Caco-2 (cell line): ENCODE measurements at places on chromosomes 6 and 20. TPM values are rescaled to one million over a fixed set of nuclear protein-coding genes. Genes with fewer than 3 reads are reported as not detected.

The GSTA3 gene
- total RNA-seq = not detected in 2 replicates

The NMBR gene
- total RNA-seq = not detected in 2 replicates

The SPATA25 gene
- 6.7 and 7.3 TPM in 2 replicates for total RNA-seq

The LKAAEAR1 gene
- total RNA-seq = not detected in 2 replicates

The MROH8 gene
- total RNA-seq = 1.3 and 2.6 TPM in 2 replicates

The SLC22A2 gene
- total RNA-seq = 0.19 TPM in 1 of 2 replicates, not detected in the other

The TMEM14A gene
- 39.9 and 41.9 TPM in 2 replicates for total RNA-seq

The C20orf141 gene
- not detected in 2 replicates for total RNA-seq

The VGLL2 gene
- not detected in 2 replicates for total RNA-seq

The DEFB128 gene
- not detected in 2 replicates for total RNA-seq

The ADAM33 gene
- total RNA-seq = 0.12 and 0.23 TPM in 2 replicates

The GPANK1 gene
- total RNA-seq = 20.3 TPM in 2 replicates

The PKIB gene
- total RNA-seq = 18.6 and 18.8 TPM in 2 replicates

DNA sequence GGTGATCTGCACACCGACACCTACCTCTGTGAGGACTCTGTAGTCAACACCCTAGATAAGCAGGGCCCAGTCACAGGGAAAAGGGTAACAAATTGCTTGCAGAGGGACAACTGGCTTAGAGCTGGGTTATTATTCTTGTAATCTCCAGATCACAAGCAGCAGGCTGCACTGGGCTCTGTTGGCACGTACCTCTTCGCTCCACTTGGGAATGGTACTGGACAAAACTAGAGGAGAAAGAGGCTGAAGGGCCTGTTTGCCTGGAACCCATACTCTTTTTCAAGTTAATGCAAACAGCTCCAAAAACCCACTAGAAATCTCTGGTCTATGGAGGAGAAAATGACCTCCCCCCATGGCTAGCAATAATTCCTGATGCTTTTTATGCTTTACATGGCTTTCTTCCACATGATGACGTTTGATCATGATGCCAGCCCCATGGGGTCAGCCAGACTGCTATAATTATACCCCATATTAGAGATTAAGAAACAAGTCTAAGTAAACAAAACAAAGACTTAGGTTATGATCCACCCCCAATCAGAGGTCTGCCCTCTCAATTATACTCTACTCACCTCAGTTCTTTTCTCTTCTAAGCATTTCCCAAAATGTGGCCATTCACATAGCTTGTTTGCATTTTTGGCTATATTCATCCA, 190.0 kb downstream of the UNC5CL start:
- no peak for DNase-seq

DNA sequence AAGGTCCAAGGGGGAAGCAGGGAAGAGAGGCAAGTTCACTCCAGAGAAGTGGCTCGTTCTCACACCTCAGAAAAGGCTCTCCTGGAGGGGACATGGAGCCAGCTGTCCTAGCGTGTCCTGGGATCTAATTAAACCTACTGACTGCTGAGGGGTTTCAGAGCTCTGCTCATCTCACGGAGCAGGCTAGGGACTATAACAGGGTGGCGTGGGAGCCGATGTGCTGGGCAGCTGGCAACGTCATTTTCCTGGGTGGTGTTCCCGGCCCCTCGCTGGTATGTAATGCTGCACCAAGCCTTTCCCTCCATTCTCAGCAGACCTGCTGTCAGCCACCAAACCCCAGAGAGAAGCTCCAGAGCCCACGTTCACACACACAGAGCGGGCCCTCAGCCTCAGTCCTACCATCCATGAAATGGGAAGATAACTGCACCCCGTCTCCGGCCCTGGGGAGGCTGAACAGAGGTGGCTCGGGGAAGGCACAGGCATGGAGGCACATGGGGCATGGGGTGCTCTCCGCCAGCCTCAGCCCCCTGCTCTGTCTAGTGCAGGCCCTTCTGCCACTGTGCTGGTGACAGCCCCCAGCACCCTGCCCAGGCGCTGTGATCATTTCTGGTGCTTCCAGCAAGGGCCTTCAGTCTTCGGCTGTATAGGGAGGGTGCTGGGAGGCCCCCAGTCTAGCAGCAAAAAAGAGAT, 1.9 kb downstream of the CST7 start:
- DNase-seq = no peak

GRCh38 chr6:6803180-6803977, 214.9 kb downstream of the LY86 start:
- DNase-seq = peak; percentile 46

- no peak for DNase-seq
Observed at GRCh38 chr6:7264686-7265384, 48.2 kb downstream of the SSR1 start.

DNA sequence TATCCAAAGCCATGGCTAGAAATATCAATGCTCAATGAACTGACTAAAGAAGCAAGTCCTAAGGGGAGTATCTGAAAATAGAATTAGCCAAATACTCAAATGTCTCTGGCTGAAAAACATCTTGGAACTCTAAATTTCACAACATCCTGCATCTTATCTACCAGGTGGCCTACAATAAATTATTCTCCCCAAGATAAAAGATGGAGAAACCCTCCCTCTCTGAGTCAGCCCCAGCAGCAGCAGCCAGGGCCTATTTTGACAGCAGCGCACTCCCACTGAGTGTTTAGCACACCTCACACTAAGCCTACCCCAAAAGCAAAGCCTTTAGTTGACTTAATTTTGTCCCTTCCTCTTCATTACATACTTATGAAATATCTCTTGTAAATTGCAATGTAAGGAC, 5.9 kb downstream of the CALHM6 start:
- DNase-seq = no peak

- no peak for DNase-seq
Observed at GRCh38 chr6:151422981-151423380, 28.9 kb downstream of the RMND1 start.

- no peak for DNase-seq
Observed at GRCh38 chr6:23175391-23175790, 606.0 kb downstream of the HDGFL1 start.

DNA sequence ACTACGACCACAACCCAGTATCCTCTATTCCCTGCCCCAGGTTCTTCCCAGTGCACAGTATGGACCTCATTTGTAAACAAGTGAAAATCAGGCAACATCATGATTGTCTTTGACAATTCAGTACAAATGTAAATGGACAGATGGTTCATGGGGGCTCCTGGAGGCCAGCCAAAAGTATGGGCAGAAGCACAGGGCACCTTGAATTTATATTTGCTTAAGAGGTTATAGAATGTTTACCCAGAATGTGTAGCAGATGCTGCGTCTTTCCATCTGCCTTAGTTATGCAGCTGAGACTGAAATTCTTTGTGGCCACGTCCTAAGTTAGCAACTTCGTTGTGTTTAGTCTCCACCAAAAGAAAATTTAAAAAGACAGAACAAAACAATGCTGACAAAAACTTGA, 559.6 kb upstream of the NRSN1 start:
- no peak for DNase-seq

GRCh38 chr6:123380257-123380656, 256.5 kb downstream of the TRDN start:
- peak; percentile 28 for DNase-seq

- no peak for DNase-seq
Observed at GRCh38 chr6:40280231-40280630, 306.9 kb downstream of the LRFN2 start.

- DNase-seq = no peak
Observed at GRCh38 chr6:136890194-136890839, 31.8 kb upstream of the SLC35D3 start.

DNA sequence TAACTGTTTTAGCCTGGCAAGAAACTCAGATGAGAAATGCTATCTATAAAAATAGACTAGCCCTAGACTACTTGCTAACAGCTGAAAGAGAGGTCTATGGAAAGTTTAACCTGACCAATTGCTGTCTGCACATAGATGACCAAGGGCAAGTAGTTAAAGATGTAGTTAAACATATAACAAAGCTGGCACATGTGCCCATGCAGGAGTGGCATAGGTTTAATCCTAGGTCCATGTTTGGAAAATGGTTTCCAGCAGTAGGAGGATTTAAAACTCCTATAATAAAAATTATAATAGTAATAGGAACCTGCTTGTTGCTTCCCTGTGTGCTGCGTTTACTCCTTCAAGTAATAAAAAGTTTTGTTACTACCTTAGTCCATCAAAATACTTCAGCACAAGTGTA, 51.2 kb upstream of the ADGRF4 start:
- no peak for DNase-seq

GRCh38 chr6:142187209-142187608, 40.1 kb downstream of the VTA1 start:
- DNase-seq = no peak

- DNase-seq = no peak
Observed at GRCh38 chr6:170013815-170014214, 262.4 kb downstream of the ERMARD start.

GRCh38 chr6:27662769-27663168, 189.9 kb upstream of the ZNF184 start:
- DNase-seq = no peak

- DNase-seq = peak; percentile 40
Observed at GRCh38 chr20:64244870-64245603, 10.5 kb upstream of the PCMTD2 start.

GRCh38 chr6:167703781-167704180, 122.9 kb upstream of the AFDN start:
- DNase-seq = no peak

- no peak for DNase-seq
Observed at GRCh38 chr20:18537651-18538050, 29.6 kb upstream of the SMIM26 start.

GRCh38 chr6:131924881-131925474, 26.2 kb downstream of the CCN2 start:
- no peak for DNase-seq

DNA sequence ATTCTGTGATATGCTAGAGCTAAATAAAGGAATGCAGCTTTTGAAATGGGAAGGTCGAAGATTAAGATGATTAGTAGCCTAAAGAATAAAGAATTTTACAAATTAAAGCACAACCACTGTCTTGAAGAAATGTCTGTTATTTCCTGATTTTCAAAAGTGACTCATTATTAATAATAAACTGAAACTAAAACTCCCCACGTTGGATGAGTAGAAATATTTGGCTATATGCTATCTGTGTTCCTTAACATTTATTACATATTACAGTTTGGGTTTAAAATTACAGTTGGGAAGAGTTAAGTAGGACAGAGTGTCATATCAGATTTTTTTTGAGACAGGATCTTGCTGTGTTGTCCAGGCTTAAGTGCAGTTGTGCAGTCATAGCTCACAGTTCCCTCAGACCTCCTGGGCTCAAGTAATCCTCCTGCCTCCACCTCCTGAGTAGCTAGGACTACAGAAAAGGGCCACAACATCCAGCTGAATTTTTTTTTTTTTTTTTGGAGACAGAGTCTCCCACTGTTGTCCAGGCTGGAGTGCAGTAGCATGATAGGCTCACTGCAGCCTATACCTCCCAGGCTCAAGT, 47.1 kb downstream of the AKIRIN2 start:
- DNase-seq = no peak

DNA sequence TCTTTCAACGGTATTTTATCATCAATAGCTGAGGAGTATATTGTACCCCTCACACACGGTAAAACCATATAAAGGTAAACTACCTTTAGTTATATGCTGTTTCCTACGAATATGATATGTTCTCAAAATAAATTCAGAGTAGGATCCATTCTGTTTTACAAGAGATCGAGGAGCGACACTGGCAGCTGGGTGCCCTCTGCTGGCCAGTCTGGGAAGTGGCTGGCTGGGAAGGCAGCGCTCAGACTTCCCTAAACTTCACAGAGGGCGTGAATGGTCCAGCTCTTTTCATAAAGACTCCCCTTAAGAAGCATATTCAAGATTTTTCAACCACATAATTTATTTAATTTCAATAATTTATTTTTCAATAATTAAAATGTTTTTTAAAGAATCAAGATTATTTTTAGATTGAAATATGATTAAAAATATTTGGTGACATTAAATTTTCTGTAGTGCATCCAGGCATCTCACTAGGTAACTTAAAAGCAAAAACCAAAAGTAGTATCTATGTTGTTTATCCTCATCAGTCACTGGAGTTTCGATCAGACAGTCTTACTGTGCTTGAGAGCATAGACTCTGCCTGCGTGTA, 187.5 kb upstream of the PDE10A start:
- peak; percentile 59 for DNase-seq

- no peak for DNase-seq
Observed at GRCh38 chr6:112956696-112957535, 609.8 kb downstream of the RFPL4B start.

- DNase-seq = no peak
Observed at GRCh38 chr6:101249470-101249869, 144.0 kb upstream of the GRIK2 start.

DNA sequence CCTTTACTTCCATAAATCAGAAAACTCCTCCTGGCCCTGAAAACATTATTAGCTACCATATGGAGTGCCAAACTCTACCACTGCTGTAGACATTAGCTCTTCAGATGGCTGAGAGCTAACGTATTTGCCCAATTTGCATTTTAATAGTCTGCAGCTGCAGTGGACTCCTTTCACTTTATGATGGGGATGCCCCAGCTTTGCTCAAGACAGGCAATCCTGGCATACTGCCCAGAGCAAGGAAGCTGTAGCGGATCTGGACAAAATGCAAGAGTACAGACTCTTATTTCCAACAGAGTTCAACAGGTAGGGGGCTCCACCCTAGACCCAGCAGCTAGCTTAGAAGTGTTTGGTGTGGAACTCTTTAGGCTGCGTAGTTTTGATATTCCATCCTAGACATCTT, 246.7 kb downstream of the FOXC1 start:
- no peak for DNase-seq

GRCh38 chr6:26020329-26021000, 57.9 kb downstream of the TRIM38 start:
- DNase-seq = no peak

- no peak for DNase-seq
Observed at GRCh38 chr6:23654745-23655144, 471.3 kb upstream of the NRSN1 start.

GRCh38 chr6:151733680-151734320, 73.7 kb upstream of the ESR1 start:
- no peak for DNase-seq
